ENCODE measurements at places on chromosomes 1 and 21.

- peak; percentile 36 for DNase-seq
Observed at GRCh38 chr1:156848461-156849150, 10.3 kb downstream of the INSRR start.

DNA sequence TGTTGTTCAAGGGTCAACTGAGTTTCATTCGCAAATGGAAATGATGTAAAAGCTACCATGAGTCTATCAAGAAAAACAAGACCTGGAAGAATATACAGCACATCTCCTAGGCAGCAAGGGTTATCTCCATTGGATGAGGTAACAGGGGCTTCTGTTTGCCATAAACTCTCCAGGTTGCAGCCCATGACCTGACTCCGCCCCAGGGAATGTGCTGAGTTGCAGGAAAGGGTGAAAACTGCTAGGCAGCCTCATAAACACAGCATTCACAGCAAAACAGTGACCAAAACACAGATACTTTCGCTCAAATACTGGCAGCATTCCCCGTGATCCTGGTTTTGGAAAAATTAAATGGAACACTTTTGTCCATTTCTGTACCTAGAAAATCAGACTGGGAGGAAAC lies 20.2 kb upstream of the ACTA1 start:
- no peak for DNase-seq

DNA sequence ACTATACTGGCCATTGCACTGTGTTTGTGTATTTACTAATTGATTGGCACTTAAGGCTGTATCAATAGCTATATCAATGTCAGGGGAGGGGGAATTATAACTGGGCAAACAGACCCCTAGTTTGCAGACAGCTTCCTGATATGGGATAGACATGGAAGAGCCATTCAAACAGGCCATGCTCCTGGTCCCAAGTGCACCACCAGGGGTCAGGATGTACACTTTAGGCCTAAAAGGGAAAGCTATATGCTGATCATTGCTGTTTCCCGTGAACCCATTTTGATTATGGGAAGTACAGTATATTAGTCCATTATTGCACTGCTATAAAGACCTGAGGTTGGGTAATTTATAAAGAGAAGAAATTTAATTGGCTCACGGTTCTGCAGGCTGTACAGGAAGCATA lies 124.9 kb upstream of the BACE2 start:
- DNase-seq, result no peak

- no peak for DNase-seq
Observed at GRCh38 chr1:206716870-206717673, 32.4 kb downstream of the MAPKAPK2 start.

- no peak for DNase-seq
Observed at GRCh38 chr21:31140676-31141075, 102.4 kb upstream of the KRTAP19-8 start.

- no peak for DNase-seq
Observed at GRCh38 chr1:7388488-7389185, 382.5 kb upstream of the VAMP3 start.

DNA sequence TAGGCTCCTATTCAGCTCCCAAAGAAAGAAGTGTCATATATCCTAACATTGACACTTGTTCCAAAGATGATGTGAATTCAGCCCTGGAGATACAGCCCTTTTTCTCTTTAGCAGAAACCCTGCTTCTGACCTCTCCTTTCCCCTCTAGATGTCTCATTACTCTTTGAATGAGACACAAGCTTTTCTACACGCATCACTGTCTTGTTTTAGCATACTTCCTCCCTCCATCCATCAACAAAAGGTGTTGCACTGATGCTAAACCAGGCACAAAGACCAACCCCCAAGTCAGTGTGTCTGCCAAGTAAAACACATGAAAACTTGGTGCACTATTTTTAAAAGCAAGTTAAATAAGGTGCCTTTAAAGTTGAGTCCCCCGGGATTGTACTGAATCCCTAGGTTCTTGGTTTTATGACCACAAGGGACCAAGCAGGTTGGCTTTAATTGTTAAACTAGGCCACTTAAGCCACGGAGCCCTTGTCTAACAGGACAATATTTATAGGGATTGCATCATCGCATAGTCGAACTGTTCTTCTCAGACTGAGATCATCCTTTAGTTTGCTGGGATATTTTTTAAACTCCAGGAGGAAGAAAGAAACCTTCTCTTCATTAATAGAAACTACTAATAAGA lies 101.0 kb upstream of the GUCA2B start:
- no peak for DNase-seq

DNA sequence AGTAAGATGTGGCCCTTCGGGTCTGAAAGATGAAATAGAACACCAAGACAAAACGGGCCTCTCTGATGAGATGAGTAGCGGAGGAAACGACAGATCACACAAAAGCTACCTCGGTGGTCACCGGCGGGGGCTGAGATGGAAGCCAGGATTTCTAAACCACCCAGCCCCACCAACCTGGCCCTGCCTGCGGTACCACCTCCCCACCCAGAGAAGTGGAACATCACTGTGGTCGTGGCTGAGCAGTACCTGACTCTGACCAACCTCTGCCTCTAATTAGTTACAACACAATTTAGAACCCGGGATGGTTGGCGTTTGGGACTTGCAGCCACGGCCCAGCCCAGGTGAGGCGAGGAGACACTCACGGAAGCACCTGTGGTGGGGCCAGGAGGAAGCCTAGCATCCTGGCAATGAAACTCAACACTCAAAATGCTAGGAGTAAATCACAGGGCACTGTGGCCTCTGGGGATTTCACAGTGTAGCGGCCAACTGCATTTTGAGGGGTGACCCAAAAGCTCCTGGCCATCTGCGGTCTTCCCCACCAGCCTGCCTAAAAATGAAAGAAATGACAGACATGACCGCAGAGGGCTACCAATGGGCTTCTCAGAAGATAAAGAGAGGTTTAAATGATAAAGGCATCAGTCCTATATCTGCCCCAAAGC lies 73.4 kb downstream of the ITPKB start:
- no peak for DNase-seq

DNA sequence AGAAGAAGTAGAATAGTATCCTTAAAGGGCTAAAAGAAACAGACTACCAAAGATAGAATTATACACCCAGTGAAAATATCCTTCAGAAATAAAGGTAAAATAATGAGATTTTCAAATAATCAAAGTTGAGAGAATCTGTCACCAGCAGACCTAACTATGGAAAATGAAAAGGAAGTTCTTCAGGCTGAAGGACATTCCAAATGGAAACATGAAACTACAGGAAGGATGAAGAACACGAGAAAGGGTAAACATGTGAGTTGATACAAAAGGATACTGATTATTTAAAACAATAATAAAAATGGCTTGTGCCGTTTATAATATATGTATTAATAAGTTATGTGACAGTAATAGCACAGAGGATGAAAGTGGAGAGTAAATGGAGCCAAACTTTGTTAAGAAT lies 57.1 kb upstream of the SLFNL1 start:
- DNase-seq, result no peak

DNA sequence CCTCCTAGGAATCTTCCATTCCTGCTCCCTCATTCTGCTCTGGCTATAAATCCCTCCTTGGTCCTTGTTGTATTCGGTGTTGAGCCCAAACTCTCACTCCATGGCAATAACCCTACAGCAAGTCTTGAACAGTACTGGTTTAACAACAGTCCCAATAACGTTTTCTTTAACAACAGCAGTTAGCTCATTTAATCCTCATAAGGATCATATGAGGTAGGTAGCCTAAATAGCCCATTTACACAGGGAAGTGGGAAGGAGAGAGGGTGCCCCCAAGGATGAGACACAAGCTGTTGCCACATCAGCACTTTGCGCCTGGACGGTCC lies 444 bp upstream of the AGTRAP start:
- no peak for DNase-seq
